ENCODE measurements at places on chromosomes 16 and 17. TPM values are rescaled to one million over a fixed set of nuclear protein-coding genes. Genes with fewer than 3 reads are reported as not detected.

KRTAP9-4 gene
- not detected for total RNA-seq

TEN1 gene
- total RNA-seq, result 14.6 TPM

GPRC5C gene
- total RNA-seq, result 58.2 TPM

BRD7 gene
- total RNA-seq, result 76.3 TPM

JPH3 gene
- 0.12 TPM for total RNA-seq

CES1 gene
- 323 TPM for total RNA-seq

GHDC gene
- 33.4 TPM for total RNA-seq

THUMPD1 gene
- total RNA-seq, result 41.3 TPM

PIRT gene
- total RNA-seq, result not detected

TBC1D28 gene
- not detected for total RNA-seq

HS3ST3B1 gene
- 3.4 TPM for total RNA-seq

ST6GALNAC2 gene
- 29.0 TPM for total RNA-seq

TAX1BP3 gene
- total RNA-seq, result 82.8 TPM

RGS11 gene
- total RNA-seq, result 8.2 TPM

SLC52A1 gene
- total RNA-seq, result 0.86 TPM

UNC13D gene
- total RNA-seq, result 118 TPM

DNAH17 gene
- total RNA-seq, result 2.8 TPM

LGALS9B gene
- total RNA-seq, result not detected

SHISA9 gene
- total RNA-seq, result not detected

CCL15 gene
- total RNA-seq, result 0.50 TPM

MYH8 gene
- not detected for total RNA-seq

IL4R gene
- total RNA-seq, result 143 TPM

NLRC3 gene
- total RNA-seq, result 3.9 TPM

LPO gene
- not detected for total RNA-seq

B4GALNT2 gene
- 0.15 TPM for total RNA-seq

CCDC144A gene
- 14.1 TPM for total RNA-seq

GDPD1 gene
- total RNA-seq, result 5.3 TPM

CCDC137 gene
- total RNA-seq, result 12.8 TPM

SLC22A31 gene
- total RNA-seq, result 132 TPM

OMG gene
- 12.4 TPM for total RNA-seq

HCRT gene
- total RNA-seq, result not detected

HID1 gene
- 28.6 TPM for total RNA-seq

RILP gene
- 41.5 TPM for total RNA-seq

SLFN14 gene
- total RNA-seq, result 0.59 TPM

TEX14 gene
- 6.8 TPM for total RNA-seq

NEK8 gene
- total RNA-seq, result 11.3 TPM

C1QTNF8 gene
- total RNA-seq, result not detected

ORC6 gene
- 1.3 TPM for total RNA-seq

WIPF2 gene
- 42.4 TPM for total RNA-seq

PIK3R5 gene
- total RNA-seq, result 44.0 TPM

DNAJA2 gene
- 53.1 TPM for total RNA-seq

MT1A gene
- 4.7 TPM for total RNA-seq

SLFN12 gene
- total RNA-seq, result 16.7 TPM

TCF25 gene
- total RNA-seq, result 152 TPM

PRSS53 gene
- total RNA-seq, result 2.4 TPM

EPOP gene
- total RNA-seq, result 1.0 TPM

TM4SF5 gene
- not detected for total RNA-seq

GPR179 gene
- 0.15 TPM for total RNA-seq

PRSS22 gene
- 15.3 TPM for total RNA-seq

TMEM100 gene
- 443 TPM for total RNA-seq

TPSG1 gene
- total RNA-seq, result 2.9 TPM
